HT1080 (cell line): ENCODE measurements at places on chromosomes 7 and 10. TPM values are rescaled to one million over a fixed set of nuclear protein-coding genes. Genes with fewer than 3 reads are reported as not detected.

Gene CPA4
- total RNA-seq, result 25.9 and 29.9 TPM in 2 replicates

Gene PLAU
- total RNA-seq, result 504 and 552 TPM in 2 replicates

Gene GJD4
- total RNA-seq, result not detected in 2 replicates

Gene HTR7
- total RNA-seq, result 16.8 and 19.4 TPM in 2 replicates

Gene SLC39A12
- total RNA-seq, result not detected in 2 replicates

Gene TMEM178B
- 0.07 TPM in 1 of 2 replicates, not detected in the other for total RNA-seq

Gene CD36
- total RNA-seq, result not detected in 2 replicates

Gene CCDC186
- 2.7 and 6.7 TPM in 2 replicates for total RNA-seq

Gene IQUB
- not detected in 2 replicates for total RNA-seq

Gene CLEC2L
- 0.13 TPM in 1 of 2 replicates, not detected in the other for total RNA-seq

Gene SLC35G1
- 12.4 and 15.0 TPM in 2 replicates for total RNA-seq

Gene OPALIN
- not detected in 2 replicates for total RNA-seq

Gene POM121C
- total RNA-seq, result 7.5 and 12.0 TPM in 2 replicates

Gene GIMAP8
- not detected in 2 replicates for total RNA-seq

Gene CCDC136
- 5.7 and 7.6 TPM in 2 replicates for total RNA-seq

Gene SFTPA1
- not detected in 2 replicates for total RNA-seq

Gene VAX1
- not detected in 2 replicates for total RNA-seq

Gene TACC2
- total RNA-seq, result 13.3 and 20.3 TPM in 2 replicates

Gene C10orf105
- total RNA-seq, result not detected in 2 replicates

Gene CHPF2
- 40.0 and 46.1 TPM in 2 replicates for total RNA-seq

Gene PPP1R17
- total RNA-seq, result not detected in 2 replicates

Gene ABCB8
- total RNA-seq, result 29.4 and 37.0 TPM in 2 replicates

Gene FZD8
- total RNA-seq, result 48.3 and 55.9 TPM in 2 replicates

Gene MGAM2
- 0.03 and 0.05 TPM in 2 replicates for total RNA-seq

Gene MKI67
- 57.1 and 64.9 TPM in 2 replicates for total RNA-seq

Gene FANK1
- total RNA-seq, result 0.42 TPM in 1 of 2 replicates, not detected in the other

Gene FAM171A1
- 35.9 and 41.3 TPM in 2 replicates for total RNA-seq

Gene AGBL3
- total RNA-seq, result 1.1 and 1.2 TPM in 2 replicates

Gene DTX2
- total RNA-seq, result 24.4 and 39.6 TPM in 2 replicates

Gene JAKMIP3
- total RNA-seq, result 0.03 TPM in 2 replicates
